ENCODE measurements at places on chromosomes 5 and 9.

GRCh38 chr9:13411791-13412190, 132.3 kb upstream of the MPDZ start:
- DNase-seq = no peak

DNA sequence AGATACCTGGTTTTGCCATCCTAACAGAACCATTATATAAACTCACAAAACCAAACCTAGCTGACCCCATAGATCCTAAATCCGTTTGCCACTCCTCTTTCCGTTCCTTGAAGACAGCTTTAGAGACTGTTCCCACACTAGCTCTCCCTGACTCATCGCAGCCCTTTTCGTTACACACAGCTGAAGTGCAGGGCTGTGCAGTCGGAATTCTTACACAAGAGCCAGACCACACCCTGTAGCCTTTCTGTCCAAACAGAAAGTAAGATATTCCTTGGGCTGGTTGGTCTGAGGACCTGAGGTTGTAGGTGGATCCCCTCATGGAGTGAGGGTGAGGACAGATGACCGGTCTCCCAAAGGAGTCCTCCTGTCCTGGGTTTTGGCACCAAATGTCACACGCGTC, 56.7 kb upstream of the NAA35 start:
- DNase-seq = no peak

- no peak for DNase-seq
Measured at GRCh38 chr9:17005056-17005823, 129.6 kb upstream of the CNTLN start.

DNA sequence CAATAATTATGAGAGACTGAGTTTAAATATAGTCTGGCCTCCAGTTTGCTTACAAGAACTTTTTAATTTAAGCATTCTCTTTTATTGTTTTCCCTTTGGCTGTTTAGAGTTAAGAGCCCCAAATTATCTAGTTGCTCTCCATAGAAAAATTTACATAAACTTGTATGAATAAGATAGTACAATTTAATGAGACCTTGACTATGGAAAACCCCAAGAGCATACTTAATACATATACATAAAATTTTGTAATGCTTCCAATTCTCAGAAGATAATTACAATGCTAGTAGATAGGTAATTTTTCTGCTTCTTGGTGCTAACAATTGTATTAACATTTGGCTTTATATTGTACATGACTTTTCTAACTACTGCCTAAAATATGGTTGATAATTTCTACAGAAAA, 20.3 kb upstream of the MSH3 start:
- no peak for DNase-seq

DNA sequence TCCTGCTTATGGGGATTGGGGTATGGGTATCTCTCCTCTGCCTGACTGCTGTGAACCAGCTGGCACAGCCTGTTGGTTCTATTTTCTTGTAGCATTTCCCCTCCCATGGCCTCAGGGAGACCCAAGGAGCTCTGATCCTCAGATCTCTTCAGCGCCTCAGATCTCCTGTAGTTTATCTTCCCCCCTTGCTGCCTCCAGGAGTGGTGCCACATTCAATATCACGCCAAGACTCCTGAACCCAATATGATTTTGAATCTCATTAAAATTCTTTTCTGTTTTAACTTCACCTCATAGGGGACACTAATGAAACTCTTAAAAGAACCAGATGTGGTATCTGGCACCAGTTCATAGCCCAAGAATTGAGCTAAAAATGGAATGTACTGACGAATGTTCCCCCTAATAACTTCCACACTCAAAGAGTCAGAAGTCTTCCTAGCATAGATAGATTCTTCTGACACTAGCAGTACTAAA, 59.6 kb upstream of the LIFR start:
- DNase-seq = no peak

- DNase-seq = no peak
Measured at GRCh38 chr9:92008041-92008440, 58.0 kb upstream of the ROR2 start.

DNA sequence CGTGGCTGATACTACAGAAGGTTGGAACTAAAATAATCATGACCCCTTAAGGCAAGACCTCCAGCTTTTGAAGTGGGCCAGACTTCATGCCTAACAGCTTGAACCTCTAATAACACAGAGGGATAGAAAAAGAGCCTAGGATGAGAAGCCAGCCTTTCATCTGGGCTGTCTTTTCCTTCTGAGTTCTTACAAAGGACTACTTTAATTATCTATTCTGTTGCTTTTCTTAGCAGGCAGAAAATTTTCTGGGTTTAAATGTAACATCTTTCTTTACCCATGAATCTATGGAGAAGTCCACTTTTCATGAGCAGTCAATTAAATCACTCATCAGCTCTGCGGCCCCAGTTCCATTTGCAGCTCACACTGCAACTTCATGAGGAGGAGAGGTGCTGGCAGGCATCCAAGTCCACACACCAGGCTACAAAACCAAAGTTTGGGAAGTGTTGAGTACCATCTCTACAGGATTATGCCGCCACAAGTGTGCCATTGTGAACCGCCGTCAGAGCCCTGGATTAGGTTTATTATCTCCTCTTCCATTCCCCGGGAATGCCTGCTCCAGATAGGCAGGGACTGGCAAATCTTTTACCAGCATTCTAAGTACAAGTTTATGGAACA, 192.0 kb downstream of the TLE4 start:
- DNase-seq = no peak

DNA sequence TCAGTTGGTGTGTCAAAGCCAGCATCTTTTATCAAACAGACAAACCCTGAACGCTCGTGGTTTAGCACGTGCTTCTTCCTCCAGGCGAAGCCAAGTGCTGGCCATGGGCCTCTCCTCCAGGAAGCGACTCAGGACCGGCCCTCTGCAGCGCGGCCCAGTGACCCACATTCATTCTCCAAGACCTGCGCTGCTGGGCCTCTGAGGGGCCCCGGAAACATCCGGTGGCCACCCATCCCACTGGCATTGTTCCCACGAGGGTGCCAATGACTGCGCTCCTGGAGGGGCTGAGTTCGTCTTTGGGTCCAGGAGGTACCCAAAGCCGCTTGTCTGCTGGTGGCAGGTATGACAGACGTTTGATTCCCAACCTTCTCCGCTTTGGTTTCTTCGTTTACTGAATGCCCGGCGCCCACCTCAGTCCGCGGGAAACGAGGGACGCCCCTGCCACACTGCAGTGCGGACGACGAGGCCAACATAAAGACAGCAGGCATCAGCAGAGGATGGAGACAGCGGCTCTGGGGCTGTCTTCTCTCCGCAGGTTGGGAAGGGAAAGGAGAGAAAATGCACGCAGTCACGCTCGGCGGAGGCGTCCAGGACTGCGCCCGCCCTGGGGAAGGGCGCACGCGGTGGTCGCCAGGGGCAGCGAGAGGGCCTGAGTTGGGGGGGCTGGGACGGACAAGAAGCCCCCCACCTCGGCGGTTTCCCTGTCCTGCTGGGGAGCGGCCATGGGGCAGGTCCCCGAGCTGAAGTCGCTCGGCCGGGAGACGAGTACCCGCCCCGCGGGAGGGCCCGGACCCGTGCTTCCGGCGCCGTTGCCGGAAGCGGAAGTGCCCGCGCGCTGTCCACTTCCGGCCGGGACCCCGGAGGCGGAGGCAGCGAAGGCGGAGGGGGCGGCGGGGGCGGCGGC, at the start of gene EXOC3:
TSS of gene EXOC3 (plus strand) at position 842 of the 904 bp plus-strand sequence. CDS start 3,030 bp downstream, outside the sequence.
- DNase-seq = peak; percentile 52

GRCh38 chr5:32098291-32098690, 75.8 kb downstream of the GOLPH3 start:
- no peak for DNase-seq

DNA sequence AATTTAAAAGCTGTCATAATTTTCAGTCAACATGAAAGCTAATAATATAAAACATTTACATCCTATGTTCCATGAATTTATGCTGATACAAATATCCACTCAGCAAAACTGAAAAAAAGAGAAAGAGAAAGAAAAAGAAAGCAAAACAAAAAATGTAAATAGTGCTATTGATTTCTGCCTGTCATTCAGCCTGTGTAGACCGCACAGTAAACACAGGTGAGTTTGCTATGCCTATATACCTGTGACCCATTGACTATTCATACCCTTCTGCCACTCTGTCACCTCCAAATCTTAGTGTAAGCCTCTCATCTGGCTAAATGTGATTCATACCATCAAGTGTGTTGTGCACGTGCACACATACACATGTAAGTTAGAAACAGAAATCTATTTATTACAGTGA, 359.0 kb upstream of the RORB start:
- no peak for DNase-seq

- DNase-seq = no peak
Measured at GRCh38 chr5:170629566-170630175, 125.9 kb downstream of the KCNIP1 start.

DNA sequence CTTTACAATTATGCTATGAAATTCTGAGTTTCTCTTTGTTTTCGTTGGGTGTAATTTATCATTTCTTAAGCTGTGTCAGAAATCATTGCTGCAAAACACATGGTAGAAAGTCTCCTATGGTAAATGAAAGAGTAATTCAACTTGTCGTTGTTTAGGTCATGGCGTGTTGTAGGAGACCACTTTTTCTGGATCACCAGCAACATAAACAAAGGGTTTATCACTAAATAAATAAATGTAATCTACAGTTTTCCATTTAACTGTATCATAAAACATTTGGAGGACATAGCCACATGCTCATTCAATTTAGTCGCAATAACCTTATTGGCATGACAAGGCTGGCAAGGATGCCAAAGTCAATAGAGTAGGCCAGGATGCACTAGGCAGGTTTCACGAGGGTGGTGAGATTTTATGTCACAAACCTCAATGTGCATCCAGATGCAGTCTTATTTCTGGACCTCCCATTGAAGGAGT, 154.4 kb upstream of the ERCC6L2 start:
- no peak for DNase-seq

DNA sequence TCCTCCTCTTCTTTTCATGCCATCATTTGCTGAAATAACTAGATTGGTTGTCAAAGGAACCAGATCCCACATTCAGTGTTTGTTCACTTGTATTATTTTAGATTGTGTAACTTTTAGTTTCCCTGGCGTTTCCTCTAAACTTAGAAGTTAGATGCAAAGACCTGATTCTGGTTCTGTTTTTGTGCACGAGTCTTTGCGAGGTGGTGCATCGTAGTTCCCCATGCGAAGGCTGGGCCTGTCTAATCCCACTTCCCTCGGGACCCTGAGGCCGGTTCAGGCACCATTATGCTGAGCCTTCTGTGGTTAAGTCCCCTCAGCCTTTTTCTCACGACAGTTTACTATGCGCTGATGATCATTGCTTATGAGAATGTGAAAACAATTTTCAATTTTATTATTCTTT, 219.1 kb upstream of the OTULINL start:
- no peak for DNase-seq

GRCh38 chr9:12212860-12213259, 480.3 kb upstream of the TYRP1 start:
- DNase-seq = no peak

DNA sequence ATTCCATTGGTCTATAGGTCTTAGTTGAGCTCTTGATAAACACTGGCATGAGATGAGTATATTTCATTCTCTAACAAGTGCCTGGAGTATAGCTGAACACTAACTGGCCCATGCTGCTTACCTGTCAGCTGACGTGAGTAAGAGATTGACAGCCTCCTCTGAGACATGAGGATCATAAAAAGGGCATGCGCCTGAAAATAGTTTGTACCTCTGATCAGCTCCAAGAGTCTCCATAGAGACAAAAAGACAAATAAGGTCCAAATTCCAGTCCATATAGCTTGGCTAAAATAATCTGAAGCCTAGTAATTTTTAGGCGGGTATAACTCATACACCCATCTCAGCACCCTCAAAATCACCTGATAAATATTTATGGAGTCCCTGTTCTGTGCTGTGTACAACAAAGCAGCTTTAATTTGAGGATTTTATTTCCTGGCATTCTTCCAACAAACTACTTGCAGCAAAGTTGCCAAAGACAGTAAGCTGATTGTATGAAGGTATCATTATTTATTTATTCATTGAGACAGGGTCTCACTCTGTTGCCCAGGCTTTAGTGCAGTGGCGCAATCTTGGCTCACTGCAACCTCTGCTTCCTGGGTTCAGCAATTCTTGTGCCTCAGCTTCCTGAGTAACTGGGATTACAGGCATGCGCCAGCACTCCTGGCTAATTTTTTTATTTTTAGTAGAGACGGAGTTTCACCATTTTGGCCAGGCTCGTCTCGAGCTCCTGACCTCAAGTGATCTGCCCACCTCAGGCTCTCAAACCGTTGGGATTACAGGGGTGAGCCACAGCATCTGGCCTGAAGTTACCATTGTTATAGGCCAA, 16.2 kb upstream of the FSD1L start:
- no peak for DNase-seq

DNA sequence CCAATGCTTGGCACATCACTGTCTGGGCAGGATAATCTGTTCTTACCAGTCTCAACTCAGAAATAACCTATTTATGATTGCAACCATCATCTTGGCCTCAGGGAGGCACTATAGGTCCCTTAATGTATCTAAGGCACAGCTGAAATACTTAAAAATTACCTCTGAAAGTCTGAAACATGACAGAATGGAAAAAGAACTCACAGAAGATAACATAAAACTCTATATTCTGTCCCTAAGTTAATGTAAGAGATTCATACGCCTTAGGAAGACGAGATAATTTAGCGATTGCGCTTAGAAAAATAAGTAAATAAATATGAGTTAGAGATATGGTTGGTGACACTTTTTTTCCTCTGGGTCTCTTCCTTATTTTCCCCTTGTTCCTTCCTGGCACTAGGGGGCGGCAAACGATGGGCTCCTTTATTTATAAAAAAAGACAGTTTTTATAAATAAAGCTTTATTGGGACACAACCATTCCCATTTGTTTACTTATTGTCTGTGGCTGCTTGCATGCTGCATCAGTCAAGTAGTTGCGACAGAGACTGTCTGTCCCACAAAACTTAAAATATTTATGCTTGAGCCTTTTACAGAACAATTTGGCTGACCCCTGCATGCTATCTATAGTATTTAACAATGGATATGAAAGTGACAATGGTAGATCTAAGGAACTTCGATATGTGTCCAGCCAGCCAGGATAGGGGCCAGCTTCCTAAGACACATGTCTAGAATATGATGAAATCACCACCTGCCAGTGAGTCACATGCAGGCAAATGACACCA, 79.6 kb downstream of the PDE4D start:
- DNase-seq = no peak

GRCh38 chr5:91906027-91906426, 522.9 kb upstream of the ARRDC3 start:
- no peak for DNase-seq

DNA sequence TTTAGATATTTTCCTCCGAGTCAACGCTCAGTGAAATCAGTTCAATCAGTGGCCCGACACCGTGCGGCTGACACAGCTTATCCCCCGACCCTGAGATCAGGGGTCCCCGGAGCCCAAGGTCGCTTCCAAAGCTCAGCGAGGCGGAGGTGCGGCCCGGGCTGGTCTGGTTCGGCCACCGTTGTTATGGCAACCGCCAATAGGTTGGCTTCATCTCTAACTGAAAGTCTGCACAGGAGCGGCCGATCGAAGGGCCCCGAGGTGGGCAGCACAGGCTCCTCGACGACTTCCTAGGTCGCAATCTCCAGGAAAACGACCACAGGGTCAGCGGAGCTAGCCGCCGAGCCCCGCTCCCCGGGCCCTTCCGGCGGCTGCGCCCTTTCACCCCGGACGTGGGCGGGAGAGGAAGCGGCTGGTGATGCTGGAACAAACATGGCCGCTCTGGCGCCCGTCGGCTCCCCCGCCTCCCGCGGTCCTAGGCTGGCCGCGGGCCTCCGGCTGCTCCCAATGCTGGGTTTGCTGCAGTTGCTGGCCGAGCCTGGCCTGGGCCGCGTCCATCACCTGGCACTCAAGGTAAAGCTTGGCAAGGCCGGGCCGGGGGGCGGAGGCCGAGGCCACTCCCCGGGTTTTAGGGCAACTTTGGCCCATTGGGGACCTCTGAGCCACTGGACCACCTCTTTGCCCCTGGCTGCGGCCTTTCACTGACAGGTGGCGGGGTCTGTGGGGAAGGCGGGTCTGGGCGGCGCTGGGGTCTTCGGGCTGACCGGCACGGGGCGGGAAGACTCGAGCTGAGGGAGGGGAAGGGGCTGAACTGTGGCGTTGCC, at the start of gene GPR107:
TSS of gene GPR107 (plus strand) at position 403 of the 821 bp plus-strand sequence. CDS start at position 430, 27 bp downstream.
- DNase-seq = peak; percentile 65

All from activated CD8-positive, alpha-beta memory T cell treated with anti-CD3 and anti-CD28 coated beads for 48 hours (primary cell).